KBM-7 (cell line): ENCODE measurements at places on chromosomes 5 and 9.

DNA sequence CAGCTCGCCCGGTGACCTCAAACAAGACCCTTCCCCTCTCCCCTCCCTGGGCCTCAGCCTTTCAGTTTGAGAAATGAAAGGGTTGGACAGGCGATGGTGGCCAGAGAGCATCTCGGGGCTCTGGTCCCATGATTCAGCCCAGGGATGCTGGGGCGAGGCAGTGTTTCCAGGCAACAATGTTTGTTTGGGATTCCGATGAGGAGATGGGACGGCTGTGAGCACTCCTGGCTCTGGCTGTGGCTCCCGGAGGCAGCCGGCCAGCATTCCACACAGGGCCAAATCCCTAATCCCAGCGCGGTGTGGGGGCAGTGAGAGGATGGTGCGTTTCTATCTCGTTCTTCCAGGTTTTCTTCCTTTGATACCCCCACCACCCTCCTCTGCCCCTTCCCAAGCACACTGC lies 66.0 kb downstream of the HMCN2 start:
- no peak for DNase-seq

DNA sequence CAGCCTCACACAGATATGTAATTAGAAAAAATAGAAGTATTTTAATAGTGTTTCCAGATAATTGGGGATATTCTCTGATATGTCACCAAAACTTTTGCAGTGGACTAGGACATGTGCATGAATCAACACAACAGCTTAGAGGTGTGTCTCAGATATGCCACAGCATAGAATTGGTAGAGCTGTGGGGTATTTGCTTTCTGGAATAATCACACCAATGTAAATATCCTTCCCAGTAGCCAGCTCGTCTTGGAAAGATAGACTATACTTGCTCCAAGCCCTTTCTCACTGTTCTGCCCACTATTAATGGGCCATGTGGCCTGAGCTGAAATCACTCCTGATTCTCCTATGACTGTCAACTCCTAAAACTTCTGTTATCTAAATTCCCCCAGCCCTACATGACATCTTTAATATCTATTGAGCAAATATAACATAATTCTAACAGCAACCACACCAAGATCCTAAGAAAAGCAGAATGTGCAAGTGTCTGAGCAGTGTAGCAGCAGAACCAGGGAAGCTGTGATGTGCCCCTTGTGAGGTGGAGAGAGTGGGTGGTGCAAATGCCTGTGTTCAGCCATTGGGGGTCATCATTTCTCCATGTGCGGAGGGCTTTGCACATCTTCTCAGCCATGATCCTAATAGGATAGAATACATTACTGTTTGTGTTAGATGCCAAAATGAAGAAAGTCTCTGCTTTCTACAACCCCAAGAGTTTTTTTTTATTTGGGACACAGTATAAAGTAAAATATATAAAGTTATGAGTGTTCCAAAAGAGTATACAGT lies 65.0 kb downstream of the MELK start:
- DNase-seq = peak; percentile 26

DNA sequence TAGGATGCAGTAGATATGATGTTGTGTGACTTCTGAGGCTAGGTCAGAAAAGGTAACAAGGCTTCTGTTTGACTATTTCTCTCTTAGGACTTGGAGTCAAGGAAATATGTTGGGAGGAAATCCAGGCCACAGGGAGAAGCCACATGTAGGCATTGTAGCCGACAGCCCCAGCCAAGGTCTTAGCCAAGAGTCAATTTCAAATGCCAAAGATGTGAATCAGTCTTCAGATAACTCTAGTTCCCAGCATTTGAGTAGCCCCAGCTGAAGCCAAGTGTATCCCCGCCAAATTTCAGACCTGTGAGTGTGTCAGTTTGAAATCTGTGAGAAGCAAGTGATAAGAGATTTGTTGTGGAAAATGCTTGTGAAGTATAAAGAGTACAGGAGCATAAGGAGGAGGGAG lies 38.1 kb upstream of the ISL1 start:
- no peak for DNase-seq

- no peak for DNase-seq
Measured at GRCh38 chr9:82761027-82761426, 301.9 kb downstream of the RASEF start.

DNA sequence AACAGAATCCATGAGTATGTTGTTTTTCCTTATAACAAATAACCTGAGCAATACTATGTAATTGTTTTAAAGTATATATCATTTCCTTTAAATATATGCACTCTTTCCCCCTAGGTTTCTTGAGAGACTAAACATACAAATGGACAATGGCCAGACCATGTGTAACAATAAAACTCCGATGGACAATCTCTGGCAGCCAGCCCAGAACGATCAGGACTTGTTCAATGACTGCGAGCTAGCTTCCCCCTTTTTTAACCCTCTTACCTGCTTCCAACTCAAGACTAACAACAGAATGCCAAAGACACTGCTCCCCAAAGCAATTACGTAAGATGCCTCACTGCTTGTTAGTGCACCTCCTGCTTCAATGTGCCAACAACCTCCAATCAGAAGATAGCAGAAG lies 94.9 kb downstream of the HTR4 start:
- DNase-seq = no peak

DNA sequence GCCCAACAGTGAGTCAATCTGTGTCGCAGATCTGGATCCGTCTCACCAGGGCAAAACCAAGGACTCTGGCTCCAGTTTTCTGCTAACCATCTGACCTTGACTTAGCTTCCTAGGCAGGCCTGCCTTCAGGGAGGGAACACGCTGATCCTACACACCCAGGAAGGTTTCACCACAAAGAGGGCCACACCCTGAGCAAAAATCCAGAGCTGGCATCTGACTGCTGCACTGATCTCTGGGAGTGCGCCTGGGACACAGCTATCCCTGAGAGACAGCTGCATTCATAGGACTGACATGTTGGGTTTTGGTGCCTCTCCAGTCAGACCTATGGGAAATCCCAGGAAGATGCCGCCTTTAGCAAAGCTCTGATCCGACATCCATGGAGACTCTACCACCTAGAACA lies 47.5 kb downstream of the CDK5RAP2 start:
- DNase-seq = no peak

DNA sequence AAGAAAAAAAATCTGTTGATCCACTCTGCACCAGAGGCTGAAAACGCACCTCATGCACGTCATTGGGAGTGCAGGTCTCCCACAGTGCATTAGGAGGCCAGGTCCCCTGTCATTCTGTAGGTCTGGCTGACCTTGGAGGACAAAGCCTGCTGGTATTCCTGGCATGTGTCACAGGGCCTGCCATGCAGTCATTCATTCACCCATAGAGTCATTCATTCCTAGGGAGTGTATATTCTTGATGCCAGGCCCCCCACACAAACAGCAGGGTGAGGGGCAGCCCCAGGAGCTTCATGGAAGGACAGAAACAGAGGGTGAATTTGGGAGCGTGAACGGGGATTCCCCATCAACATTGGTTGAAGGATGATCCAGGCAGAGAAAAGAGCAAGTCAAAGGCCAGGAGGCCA lies 2.2 kb downstream of the GBGT1 start:
- no peak for DNase-seq

DNA sequence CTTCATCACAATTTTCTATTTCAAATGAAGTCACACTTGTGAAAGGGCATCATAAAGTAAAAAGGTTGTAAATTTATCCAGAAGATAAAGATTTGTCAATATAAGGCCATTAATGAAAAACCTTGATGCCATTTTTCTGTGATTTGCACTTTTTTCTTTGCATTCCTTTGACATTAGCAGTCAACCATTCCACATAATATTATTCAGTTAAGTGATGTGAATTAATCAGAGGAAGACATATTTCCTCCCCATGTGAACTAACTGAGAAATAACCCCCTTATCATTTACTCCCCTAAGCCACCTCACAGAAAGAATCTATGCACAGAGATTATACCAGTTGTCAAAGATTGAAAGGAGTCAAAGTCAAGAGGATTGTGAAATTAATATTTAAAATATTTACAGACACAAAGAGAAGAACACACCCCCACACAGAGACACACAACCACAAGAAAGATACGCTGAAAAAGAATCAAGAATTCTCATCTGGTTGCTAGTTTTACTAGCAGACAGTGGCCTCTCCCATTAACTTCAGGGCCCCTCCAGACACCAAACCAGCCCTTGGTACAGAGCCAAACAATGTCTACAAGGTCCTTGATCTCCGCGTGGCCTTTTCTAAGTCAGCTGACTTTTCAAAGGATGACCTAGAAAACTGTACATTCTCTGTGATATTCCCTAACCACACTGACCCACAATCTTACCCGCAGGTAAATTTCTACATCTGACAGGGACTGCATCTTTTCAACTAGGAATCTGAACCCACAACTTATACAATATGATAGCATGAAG lies 29.5 kb downstream of the GNAQ start:
- DNase-seq = no peak

- DNase-seq = no peak
Measured at GRCh38 chr9:134930398-134930797, 12.7 kb upstream of the FCN1 start.

GRCh38 chr5:90000351-90000750 lies 409.2 kb downstream of the CETN3 start:
- no peak for DNase-seq

DNA sequence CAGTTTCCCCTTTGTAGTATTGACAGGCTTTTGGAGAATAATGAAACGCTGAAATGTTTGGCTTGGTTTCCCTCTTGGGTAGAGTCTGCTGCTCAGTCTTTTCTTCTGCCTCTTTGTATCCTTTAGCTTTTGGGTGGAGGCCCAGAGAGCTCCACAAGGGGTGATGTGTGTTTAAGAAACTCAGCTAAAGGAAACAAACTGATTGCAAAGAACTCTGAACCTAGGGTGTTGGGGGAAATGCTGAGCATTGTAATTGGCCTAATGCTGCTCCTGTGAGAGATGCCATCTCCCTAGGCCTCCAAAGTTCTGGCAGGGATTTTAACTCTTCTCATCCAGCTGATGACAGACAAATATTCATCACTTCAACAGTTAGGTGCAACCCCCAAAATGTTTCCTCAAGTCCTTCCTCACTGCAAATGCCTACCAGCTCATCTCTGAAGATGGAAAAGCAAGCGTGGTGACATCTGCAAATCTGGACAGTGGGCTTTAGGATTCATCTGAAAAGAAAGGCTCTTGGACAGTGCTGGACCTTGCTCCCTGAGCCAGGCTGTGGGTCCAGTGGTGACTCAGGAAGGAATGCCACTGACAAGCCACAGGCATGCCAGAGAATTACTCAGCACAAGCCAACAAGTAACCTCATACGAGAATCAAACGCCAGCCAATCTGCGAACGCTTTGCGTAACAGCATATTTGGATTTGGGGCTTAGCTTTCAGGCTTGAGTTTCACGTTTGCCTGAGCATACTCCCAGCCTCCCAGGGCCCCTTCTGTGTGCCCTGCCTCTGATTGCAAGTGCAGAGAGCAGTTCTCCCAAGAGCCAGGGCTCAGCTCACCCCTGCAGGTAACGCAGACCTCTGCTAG lies 30.5 kb upstream of the ZSWIM6 start:
- DNase-seq = no peak

DNA sequence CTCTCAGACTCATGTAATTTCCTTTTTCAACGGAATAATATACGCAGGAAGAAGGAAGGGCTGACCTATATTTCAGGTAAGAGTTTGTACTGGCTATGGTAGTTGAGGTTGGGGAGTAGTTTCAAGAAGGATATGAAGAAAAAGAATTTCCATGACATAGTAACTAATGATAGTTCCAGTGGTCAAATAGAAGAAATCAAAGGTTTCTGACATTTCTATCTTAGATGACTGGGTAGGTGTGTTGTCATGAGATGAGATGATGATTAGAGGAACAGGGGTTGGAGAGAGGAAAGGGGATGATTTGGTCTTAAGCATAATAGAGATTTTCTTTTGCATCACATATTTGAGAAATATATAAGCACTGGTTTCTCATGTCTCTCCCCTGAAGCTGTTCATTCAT lies 166.0 kb downstream of the SPATA31D1 start:
- no peak for DNase-seq

DNA sequence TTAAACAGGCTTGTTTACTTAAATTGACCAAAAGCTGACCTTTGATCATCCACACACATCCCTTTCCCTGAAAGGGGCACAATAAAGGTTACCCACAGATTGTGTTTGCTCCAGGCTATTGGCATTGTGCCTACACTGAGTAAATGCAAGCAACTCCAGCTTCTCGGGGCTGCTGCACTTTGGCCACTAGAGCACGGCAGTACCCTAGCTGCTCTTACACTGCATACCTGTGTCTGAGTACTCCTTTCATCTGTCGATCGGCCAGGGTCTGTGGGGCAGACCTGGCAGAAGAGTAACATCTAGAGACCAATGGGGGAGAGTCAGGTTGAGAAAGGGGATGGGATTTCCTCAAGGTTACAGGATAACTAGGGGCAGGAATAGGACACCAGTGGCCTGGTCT lies 281.9 kb upstream of the NMUR2 start:
- no peak for DNase-seq

DNA sequence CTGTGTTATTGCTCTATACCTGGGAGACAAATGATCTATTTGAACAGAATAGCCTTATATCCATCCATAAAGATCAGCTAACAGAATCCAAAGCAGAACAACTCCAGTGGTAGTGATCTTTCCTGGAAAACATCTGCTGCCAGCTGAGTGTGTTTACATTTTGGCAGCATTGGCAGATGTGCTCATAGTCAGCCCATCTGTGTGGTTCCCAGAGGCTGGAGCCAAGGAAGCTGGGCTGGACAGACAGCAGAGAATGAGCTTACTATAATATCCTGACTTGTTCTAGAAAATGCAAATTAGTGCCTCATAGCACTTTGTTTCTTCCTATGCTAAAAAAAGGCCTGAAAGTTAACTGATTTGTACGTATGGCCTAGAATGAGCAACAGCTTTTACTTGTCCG lies 99.7 kb downstream of the ST8SIA4 start:
- no peak for DNase-seq

DNA sequence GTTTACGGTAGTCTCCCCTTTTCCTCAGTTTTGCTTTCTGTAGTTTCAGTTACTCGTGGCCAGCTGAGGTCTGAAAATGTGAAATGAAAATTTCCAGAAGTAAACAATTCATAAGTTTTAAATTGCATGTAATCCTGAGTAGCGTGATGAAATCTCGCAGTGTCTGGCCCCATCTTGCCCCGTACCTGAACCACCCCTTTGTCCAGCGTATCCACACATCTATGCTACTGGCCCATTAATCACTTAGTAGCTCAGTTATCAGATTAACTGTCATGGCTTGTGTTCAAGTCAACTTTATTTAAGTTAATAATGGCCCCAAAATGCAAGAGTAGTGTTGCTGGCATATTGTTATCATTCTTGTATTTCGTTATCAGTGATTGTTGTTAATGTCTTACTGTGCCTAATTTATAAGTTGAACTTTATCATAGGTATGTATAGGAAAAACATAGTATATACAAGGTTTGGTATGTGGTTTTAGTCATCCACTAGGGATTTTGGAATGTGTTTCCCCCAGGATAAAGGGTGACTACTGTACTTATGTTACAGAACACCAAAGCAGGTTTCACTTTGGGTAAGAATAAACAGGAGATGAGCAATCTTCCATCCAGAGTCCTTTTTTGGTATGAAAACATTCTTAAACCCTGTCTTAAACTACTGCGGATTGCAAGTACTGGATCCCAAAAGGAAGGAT lies 118.4 kb upstream of the KCNN2 start:
- DNase-seq = no peak

DNA sequence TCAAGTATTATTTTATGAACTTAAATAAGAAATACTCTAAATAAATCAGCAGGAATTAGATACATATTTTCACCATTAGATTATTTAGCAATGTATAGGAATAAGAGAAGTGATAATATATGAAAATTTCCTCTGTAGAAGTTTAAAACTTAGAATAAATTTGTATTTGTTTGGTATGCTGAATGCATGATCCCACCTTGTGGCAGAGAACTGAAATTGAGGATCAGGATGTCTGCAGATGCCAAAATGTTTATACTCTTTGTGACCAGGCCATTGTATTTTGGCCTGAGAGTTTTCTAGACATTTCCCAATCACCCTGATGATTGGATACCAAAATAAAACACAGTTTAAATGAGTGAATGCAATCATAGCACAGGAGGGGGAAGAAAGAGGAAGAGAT lies 6.3 kb downstream of the TYRP1 start:
- no peak for DNase-seq
